ENCODE measurements at places on chromosomes 3 and 15.

DNA sequence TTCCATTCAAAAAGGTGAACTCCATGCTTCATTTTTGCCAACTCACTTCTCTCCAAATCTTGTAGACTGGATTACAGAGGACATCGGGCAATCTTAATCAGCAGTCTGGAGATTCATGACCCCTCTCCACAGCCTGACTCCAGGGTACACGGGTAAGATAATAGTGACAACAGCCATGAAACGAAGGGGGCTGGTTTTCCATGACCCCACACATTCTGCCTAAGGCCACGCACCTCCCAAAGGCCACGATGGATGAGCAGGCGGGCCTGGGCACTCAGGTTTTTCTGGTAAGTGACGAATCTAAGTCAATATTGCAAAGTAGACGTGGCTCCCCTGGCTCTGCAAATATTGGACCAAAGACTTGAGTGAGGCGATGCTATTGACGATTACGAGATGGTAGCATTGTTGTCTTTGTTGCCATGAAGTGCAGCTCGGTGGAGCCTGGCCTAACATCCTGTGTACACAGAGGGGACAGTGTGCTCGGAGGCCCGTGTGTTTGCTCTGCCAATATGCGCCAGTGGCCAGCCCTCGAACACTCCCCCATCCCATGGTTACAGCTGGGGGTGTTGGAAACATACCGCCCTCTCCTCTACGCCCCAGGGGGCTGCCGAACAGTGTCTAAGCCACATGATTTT, 119.1 kb downstream of the OPA1 start:
- DNase-seq = no peak

GRCh38 chr15:50189633-50190032, 7.6 kb downstream of the SLC27A2 start:
- DNase-seq = no peak

DNA sequence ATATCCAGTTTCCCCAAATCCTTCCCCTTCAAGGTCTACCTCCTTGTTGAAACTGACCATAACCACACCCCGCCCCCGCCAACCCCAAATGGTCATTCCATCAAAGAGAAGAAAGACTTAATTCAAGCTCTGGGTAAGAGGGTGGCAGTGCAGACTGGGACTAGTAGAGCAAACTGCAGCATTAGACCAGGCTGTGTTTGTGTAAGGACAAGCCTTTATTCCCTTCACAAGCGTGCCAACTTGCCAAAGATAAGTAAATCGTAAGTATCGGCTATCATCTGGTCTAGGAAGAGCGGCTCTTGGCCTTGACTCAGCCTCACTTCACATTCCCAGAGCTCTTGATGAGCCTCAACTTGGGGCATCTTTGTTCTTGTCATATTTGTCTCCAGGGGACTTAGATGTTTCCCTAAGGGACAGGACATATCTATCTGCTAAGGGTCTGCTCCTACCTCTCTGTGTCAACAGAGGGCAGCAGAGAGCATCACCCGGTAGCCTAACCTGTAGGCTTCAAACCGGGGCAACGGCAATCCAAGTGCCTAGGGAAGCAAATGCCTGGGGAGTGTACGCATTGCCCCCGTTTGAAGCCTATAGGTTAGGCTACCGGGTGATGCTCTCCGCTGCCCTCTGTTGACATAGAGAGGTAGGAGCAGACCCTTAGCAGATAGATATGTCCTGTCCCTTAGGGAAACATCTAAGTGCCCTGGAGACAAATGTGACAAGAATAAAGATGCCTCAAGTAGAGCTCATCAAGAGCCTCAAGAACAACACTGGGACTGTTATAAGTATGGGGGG, 8.9 kb upstream of the MAP3K13 start:
- peak; percentile 80 for DNase-seq

DNA sequence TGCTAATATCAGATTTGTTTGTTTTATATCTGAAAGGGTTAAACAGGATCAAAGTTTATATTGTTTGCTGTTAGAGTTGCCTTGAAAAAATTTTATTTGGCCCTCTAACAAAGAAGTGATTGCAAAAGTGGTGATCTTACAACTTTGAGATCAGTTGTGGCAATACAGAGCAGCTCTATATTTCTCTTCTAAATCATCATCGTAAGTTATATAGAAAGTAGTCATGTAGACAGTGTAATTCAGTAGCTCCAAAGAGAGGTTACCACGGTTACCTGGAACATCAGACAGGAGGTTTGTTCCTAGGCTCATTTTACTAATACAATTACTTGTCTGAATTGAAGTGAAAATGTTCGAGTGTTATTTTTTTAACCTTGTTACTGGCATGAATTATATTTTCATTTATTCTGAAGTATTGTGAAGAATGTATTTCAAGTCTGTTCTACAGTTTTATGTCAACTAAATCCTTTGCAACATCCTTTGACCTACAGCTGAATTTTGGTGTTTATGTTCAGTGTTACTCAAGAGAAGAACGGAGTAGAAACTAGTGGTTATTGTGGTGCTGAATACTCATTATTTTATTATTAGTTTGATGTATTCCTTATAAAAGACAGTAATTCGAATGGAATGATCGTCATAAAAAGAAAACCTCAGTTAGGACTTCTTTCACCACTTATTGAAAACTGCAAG, 214.2 kb downstream of the NAALADL2 start:
- DNase-seq = no peak

GRCh38 chr3:112333002-112333380, at the start of gene CD200:
Gene CD200, plus strand, starts transcription at chr3:112333156. Its CDS starts 57 bp downstream, at chr3:112333213.
- no peak for DNase-seq

- no peak for DNase-seq
Observed at GRCh38 chr3:59675495-59675894, 625.7 kb upstream of the CFAP20DC start.

- DNase-seq = no peak
Observed at GRCh38 chr3:136734382-136735070, 17.7 kb downstream of the STAG1 start.

GRCh38 chr15:96042734-96043224, 287.7 kb upstream of the NR2F2 start:
- no peak for DNase-seq

- no peak for DNase-seq
Observed at GRCh38 chr15:52124270-52124880, 11.8 kb upstream of the BCL2L10 start.

GRCh38 chr15:27844018-27844666, 255.0 kb downstream of the OCA2 start:
- DNase-seq = no peak

DNA sequence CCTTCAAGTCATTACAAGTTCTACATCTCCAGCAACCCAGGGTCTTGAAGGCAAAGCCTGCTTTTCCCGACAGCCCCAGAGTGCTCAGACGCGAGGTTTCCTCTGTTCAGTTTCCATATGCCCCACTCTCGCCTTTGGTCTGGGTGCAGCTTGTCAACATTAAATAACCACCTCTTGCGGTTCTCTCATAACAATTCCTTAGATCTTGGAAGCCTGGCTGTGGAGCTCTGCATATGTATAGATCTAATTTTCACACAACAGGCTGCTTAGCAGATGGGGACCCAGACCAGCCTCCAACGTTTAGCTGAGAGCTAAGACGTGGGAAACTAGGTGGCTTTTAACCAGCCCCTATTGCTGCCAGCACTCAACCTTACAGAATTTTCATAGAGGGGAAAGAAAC, 295.5 kb downstream of the RPLP1 start:
- no peak for DNase-seq

DNA sequence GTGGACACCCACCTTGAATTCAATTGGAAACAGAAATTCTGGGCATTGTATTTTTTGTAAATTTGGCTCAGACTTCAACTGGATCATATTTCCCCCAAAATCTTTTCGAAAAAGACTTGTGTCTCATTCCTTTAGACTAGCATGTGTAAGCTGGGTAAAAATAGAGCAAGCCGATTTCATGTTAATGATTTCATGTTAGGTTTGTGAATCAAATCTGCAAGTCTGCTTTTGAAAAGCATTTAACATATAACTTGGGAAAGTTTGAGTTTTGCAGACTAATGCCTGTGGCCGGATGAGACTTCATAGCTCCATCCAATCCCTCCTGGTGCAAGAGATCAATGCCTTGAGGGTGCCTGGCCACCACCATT, 64.5 kb downstream of the FLNB start:
- no peak for DNase-seq

- DNase-seq = no peak
Observed at GRCh38 chr3:187074846-187075245, 64.5 kb downstream of the RPL39L start.

DNA sequence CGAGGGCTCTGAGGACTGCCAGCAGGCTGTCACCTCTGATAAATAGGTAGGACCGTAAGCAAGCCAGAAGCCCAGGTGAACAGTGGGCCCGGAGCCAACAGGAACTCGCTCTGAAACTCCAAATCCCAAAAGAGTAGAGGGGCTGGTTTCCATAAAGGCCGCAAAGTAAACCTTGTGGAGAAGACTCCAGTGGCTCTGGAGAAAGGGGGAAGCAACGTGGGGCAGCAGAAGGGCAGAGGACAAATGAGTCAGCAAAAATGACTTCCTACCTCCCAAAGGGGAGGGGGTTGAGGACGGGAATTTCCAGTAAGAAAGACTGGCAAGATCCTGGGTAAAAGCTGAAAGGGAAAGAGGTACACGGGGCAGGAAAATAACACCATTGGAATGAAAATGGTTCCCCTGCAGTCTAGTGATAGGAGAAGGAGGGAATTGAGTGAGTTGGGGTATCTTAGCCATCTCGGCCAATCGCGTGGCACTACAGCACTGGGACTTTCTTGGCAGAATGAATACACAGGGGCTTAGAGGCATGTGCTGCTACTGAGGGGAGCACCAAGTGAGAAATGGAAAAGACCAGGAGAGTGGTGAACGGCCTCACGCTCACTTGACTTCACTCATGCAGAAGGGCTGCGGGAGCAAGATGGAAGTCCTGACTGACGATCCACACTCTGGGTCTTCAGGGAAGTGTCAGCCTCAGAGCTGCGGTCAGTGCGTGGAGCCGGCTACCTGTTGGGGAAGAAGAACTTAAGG, 33.2 kb downstream of the BMF start:
- DNase-seq = no peak

DNA sequence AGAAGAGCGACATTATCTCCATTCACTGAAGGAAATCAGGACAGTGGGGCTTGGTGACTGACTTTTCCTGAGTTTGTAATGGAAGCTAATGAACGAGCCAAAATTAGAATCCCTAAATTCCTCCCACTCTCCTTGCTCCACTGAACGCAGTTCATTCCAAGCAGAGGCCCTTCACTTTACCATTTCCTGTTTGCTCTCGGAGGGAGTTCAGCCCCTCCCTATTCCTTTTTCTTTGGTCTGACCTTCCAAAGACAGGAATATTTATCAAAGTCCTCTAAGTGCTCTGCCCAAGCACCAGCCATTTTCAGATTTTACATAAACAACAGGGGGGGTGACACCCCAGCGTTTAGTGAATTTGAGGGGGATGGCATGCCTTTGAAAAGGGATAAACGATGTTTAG, 24.0 kb upstream of the PTPRG start:
- DNase-seq = no peak

DNA sequence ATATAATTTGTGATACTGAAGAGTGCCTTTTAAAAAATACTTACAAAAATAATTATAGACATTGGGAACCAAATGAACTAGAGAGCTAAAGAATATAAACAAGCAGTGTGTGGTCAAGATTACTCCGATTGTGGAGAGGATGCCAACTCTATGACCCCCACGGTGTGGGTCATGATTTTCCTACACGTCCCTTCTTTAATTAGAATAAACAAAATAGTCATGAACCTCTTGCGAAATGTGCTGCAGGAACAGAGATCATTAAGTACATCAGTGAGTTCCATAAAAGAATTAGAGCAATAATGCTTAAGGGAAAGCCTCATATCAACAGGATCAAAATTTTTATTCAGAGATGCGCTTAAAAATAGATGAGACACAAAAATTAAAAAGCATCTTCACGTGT, 476.6 kb upstream of the ROBO1 start:
- no peak for DNase-seq

- DNase-seq = no peak
Observed at GRCh38 chr15:91318516-91318915, 218.5 kb downstream of the SV2B start.

DNA sequence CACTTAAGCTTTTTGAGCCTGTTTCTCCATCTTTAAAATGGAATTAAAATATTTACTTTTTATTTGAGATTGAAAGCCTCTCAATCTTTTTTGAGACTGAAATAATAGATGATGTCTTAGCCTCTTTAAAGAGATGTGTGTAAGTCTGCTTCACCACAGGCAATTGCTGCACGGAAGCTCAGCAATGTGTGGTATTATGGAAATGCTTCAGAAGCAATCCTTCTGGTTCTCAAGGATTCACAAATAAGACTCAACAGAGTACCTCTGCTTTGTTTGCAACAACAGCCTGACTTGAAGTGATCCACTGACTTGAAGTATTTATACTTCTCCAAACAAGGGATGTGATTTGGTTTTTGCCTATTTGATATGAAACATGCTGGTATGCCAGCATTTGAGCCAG, 332.0 kb upstream of the RASGRP1 start:
- DNase-seq = no peak

Measured in NCI-H446 (cell line).